ENCODE measurements at places on chromosomes 5 and 9.
A peak's percentile ranks its signal among the peaks of the same experiment; 100 is the strongest.

DNA sequence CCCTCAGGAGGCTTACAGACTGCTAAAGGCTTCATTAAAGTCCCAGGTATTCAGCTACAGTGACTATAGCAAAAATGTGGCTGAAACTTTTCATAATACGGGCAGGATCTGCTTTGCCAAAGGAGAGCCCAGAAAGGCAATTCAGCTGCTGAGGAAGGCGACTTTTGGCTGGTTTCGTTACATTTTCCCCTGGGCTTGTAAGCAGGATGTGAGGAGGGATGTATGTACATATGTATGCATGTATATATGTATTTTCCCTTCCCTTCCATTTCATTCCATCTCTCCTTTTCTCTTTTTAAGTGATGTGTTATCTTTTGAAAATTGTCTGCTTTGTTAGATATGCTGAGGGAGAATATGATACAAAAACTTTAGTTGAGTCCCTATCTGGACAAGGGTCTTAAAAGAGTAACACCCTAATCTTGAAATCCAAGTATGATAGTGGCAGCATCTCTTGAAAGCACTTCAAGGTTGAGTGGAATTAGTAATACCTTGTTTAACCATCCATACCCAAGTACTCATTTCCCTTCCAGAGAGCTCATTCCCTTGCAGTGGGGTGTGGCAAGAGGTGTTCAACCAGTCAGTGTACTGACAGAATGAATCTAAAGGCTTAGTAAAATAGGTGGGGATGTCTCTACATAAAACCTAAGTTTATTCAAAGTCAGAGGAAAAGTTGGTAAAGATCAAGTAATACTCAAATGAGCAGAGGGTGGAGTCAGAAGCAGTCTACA lies 28.7 kb downstream of the RAD1 start:
- ATAC-seq, result no peak

- no peak for ATAC-seq
Measured at GRCh38 chr5:124239572-124239971, 506.9 kb downstream of the ZNF608 start.

DNA sequence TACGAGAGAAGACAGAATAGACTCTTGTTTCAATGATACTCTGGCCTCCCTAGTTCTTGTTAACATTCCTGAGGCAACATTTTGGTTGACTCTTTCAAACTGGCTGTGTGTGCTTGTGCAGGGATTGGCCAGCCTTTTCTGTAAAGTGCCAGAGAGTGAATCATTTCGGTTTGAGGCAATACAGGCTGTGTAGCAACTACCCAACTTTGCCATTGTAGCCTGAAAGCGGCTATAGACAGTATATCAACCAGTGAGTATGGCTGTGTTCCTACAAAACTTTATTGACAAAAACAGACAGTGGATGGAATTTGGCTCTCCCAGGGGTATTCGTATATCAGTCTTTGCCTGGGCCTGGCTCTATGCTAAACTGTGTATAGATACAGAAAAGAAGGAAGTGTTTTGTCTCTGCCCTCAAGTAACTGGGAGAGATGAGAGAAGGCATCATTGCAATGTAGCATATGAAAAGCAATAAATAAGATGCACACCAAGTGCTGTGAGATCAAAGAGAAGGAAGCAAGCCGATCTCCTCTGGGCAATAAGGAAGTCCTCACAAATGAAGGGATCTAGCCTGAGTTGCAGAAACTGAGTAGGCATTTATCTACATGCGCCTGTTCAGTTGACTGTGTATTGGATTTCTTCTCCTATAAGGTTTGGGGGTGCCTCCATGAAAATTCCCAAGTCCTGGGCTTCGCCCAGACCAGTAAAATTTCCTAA lies 568.0 kb upstream of the KLF4 start:
- peak; percentile 88 for ATAC-seq

GRCh38 chr5:155959082-155959481 lies 367.9 kb upstream of the SGCD start:
- ATAC-seq, result no peak

DNA sequence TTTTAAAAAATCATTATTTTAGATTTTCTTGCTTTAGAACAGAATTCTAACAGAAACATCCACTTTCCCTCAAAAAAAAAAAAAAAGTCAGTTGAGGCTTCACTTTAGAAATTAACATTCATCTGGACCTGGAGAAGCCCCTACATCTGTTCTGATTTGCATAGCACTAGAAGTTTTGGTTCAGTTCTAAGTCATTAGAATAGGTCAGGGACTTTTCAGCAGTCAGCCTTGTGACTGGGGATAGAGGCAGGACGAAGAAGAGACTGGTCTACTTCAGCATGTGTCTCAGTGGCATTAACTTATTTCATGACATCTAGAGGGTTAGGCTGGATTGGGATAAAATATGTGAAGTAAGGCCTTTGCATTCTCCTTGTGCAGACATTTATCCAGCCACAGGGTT lies 215.8 kb upstream of the DAB2 start:
- ATAC-seq, result no peak

DNA sequence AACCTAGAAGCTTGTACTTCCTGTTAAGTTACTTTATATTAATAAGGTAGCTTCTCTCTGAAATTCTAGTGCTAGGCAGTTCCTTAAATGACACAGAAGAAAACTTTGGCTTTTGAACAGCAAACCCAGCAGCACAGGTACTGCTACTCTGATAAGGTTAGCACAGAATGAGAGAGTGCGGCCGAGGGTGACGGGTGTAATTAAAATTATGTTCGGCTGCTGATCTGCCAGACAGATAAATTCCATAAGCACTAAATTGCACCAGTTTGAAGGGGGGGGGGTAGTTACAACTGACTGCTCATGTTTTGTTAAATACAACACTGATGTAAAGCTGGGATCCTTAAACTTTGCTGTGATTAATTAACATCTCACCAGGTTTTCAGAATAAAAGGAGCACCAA lies 475.1 kb downstream of the SPOCK1 start:
- ATAC-seq, result no peak

DNA sequence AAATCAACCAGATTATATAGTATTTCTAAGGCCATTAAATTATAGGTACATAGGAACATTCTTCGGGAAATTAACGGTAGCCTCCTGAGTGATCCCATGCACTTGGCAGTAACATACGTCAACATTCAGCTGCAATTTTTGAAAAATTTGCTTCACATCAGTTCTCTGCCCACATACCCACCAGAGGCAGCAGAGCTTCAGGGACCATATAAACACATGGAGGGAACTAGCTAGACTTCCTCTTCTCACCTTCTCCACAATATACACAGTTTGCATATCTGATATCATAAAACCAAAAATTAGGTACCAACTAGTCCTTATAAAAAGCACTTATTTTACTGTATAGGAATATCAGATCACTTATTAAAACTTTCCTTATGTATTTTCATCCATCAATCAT lies 4.8 kb downstream of the PSIP1 start:
- ATAC-seq, result no peak

DNA sequence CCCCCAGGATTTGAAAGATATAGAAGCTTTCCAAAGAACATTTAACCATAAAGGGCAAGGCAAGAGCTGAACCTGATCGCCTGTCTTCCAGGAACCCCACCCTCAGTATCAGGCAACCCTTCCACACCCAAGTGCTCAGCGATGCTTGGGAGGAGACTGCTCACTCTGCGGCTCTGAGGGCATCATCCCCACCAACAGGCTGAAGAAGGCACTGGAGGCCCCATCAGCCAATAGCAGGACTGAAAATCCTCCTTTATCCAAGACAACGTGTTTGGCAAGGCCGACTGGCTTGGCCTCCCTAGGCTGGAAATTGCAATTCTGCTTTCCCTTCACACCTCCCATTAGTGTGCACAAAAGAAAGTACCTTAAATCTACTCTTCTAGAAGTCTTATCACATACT lies 1.4 kb upstream of the PPP2CA start:
- ATAC-seq, result no peak

- peak; percentile 59 for ATAC-seq
Measured at GRCh38 chr5:43729846-43730478, 127.0 kb downstream of the NNT start.

DNA sequence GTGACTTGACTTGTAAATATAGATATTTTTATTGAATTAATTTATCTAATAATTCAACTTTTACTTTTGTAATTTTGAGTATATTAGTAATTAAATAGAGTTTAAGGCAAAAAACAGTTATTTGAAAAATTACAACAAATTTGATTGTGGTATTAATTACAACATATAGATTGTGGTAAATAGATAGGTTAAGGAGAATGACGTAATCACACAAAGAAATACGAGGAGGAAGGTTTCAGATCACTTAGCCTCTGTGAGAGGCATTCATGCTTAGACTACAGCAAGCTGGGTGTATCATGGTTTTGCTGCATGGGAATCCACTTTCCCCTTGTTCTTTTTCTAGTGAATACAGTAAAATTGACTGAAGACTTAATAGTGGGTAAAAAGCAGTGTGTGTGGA lies 878.4 kb upstream of the EDIL3 start:
- ATAC-seq, result no peak

GRCh38 chr5:57499262-57500050 lies 16.8 kb upstream of the ACTBL2 start:
- no peak for ATAC-seq

DNA sequence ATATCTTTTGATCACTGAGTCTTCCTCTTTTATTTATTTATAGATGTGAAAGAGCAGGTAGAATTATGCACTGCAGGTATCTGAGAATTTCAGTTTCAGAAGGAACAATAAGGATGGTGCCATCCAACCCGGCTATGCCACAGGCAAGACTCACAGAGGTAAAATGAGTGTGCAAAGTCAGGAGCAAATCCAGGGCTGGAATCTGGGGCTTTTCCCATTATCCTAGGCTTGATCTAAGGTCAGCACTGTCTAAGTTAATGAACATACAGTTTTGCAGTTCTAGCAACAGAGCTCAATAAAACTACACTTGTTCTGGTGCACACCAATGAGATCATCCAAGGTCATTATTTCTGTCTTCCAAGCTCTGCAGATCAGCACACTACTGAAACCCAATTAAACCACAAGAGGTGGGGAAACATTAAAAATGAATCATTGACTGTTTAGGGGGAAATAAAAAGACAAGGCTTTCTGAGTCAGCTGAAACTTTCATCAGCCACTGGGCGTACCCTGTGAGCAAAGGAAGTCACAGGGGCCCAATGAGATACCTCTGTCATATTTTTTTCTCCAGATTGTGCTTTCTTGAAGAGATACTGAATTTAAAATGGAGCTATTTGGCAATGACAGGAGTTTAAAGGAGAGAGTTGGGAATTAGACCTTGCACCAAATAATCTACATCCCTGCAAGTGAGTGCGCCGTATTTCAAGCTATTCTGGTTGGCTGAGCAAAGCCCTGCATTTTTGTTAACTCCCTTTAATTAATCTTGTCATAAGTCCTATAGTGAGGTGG lies 662.2 kb upstream of the ZNF608 start:
- peak; percentile 8 for ATAC-seq

GRCh38 chr5:59484618-59485017 lies 408.9 kb downstream of the PDE4D start:
- peak; percentile 7 for ATAC-seq

- ATAC-seq, result no peak
Measured at GRCh38 chr5:25414742-25415141, 770.0 kb upstream of the CDH10 start.

GRCh38 chr9:38408719-38409118 lies 15.5 kb downstream of the IGFBPL1 start:
- ATAC-seq, result no peak

Measured in SK-N-SH treated with all-trans-retinoic acid at 6 μM for 48 hours (cell line).